Esophagus squamous epithelium (tissue), 5 donors: ENCODE measurements at places on chromosomes 6 and 20.

DNA sequence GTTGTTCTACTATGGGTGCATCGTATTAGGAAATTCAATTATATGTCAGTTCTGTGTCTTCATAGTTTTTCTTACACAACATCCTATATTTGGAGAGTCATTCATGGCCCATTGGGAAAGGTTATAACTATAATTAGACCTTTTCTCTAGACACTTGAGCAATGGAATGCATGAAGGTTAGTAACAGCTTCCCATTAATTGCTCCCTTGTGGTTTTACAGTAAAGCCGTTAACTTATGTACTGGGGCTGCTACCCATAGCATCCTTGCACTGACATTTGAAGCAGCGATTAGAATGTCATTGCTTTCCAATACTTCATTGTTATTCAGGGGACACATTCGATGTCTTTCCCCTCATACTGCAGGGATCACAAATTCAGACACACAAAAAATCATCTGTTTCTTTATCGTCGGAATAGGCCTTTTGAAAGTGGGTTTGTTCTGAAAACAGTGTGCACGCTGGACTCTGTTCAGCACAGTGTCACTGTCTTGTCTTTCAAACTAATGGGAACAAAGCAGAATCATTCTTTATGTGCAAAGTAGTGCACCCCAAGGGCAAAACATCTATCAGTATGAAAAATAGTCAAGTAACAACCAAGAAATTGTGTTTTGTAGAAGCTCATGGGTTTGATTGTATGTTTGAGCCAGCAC lies 634.3 kb upstream of the MAP3K7 start:
- no peak for DNase-seq

DNA sequence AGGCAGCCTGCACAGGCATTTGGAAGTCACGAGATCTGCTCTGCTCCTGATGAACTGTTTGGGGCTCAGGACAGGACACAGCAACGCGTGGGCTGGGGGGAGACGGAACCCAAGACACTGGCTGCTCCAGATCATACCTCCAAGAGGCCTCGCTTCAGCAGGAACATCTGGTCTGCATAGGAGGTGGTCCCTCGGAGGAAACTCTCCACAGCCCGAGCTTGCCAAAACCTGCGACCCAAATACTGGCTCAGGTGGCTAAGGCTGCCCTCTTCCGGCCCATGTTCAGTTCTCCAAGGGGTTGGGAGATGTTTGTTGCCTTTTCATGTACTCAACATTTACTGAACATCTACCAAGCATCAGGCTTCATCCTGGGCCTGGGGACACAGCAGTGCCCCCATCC lies 51.7 kb downstream of the MYH7B start:
- no peak for DNase-seq

GRCh38 chr20:45365444-45365970 lies 2.6 kb downstream of the SYS1 start:
- no peak for DNase-seq

- no peak for DNase-seq
Measured at GRCh38 chr6:12947151-12947871, 230.7 kb downstream of the PHACTR1 start.

- no peak for DNase-seq
Measured at GRCh38 chr6:73823832-73824231, 127.8 kb downstream of the CD109 start.

- no peak for DNase-seq
Measured at GRCh38 chr6:152351110-152351509, 286.1 kb downstream of the SYNE1 start.

DNA sequence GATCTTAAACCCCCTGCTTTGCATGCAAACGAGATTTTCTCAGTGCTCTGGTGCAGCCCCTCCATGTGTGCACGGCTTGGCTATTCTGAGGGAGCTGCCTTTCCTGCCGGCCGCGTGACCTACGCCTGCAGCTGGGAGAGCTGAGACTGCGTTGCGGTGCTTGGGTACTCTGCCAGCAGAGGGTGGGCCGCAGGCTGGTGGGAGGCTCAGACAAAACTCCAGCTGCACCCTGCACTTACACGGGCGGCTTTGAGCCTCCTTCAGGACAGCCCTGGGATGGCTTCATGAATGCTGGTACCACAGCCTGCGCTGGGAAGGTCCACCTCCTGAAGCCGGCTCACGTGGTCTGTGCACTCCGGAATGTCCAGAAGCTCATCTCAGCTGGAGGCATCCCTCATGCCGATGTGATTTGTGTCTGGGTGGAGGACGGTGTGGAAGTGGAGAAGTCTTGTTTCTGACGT lies 223.7 kb downstream of the DLL1 start:
- no peak for DNase-seq

GRCh38 chr6:56962441-56962840 lies 7.5 kb downstream of the BEND6 start:
- DNase-seq: no peak

DNA sequence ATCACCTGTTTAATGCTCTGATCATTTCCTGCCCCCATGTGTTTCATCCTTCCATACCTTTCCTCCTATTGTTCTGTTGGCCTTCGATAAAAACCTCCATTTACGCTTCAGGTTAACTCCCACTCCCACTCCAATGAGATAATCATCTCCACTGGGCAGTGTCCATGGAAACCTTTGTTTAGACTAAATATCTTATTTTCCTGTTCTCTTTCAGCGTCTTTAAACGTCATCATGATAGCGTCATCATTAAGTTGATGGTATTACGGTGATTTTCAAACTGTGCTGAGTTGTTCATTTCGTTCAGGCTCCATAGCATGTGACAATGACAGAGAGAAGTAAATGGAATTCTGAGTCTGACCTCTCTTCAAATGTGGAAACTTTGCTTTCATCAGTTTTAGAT lies 970.5 kb upstream of the SLC35B3 start:
- DNase-seq: no peak

DNA sequence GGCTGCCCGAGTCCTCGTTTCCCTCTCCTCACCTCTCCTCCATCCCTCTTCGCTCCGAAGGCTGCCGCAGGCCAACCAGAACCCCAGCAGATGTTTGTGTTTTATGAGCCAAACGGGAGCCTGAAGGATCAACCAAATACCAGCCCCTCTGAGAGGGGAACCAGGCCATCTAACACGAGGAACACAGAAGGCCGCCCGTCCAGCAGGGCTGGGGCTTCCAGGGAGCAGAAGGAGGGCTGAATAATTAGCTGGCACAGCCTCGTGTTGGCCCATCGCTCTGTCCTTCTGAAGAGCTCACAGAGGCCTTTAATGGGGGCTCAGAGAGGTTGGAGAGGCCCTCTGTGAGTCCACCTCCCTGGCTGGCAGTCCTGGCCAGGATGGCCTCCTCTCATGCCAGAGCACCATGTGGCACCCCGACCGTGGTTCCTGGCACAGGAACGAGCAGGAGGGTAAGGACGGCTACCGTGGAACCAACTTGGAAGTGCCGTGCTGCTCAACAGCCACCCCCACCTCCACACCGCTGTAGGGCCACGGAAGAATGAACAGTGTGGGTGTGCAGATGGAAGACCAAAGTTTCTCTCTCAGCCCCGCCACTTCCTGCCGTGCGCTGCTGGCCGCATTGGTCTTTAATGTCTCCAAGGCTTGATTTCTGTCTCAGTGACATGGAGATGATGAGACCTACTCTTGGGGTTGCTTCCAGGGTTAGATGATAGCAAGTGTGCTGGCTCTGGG lies 155.2 kb downstream of the SCML4 start:
- no peak for DNase-seq

GRCh38 chr20:37935435-37935834 lies 32.5 kb downstream of the VSTM2L start:
- DNase-seq: no peak
